ENCODE measurements at places on chromosomes 2 and 18.

GRCh38 chr18:12302391-12303147, 5.5 kb upstream of the TUBB6 start:
- DNase-seq, result no peak

GRCh38 chr18:49652881-49653724, 91.2 kb downstream of the LIPG start:
- DNase-seq, result no peak

- no peak for DNase-seq
Observed at GRCh38 chr2:204647626-204648025, 102.4 kb downstream of the PARD3B start.

- DNase-seq, result no peak
Observed at GRCh38 chr18:51196118-51196810, 1.2 kb downstream of the MEX3C start.

DNA sequence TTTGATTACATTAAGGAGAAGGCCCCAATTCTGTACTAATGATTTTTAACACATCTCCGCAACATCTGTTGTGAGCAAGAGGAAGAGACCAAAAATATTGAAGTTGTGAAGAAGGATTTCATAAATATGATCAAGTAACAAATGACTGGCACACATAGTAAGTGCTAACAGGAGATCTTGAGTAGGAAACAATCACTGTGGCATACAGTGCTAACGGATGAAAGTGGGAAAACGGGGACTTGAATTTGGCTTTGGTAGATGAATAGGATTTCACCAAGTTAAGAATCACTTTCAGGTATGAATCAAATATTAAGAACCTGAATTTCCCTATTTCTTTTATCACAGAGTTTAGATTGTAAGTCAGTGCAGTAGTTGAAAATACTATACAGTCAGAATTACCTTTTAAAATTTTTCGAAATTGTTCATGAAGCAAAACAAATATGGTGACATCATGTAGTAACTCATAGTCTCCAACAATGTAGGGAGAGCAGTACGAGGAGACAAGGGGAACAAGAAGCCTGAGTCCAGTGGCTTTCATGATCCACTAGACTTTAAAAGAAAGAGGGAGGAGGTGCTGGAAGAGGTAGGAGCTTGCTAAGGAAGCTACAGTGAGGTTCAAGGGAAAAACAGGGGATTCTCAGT, 16.3 kb downstream of the CWC22 start:
- no peak for DNase-seq

DNA sequence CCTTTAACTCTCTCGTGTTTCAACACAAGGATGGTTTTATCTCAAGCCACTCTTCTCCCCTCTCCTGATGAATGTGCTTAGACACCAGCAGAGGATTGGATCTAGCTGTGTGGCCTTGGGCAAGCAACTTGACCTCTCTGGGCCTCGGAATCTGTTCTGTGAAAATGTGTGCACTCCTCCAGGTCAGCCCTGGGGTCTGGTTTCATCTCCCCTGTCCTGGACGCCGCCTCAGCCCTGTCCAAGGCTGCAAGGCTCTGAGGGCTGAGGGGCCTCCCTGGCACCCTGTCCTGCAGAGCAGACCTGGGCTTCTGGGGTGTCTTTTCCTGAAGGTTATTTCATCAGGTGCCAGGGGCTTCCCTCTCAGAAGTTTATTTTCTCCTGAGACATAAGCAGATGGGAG, 28.5 kb downstream of the CNDP1 start:
- no peak for DNase-seq

DNA sequence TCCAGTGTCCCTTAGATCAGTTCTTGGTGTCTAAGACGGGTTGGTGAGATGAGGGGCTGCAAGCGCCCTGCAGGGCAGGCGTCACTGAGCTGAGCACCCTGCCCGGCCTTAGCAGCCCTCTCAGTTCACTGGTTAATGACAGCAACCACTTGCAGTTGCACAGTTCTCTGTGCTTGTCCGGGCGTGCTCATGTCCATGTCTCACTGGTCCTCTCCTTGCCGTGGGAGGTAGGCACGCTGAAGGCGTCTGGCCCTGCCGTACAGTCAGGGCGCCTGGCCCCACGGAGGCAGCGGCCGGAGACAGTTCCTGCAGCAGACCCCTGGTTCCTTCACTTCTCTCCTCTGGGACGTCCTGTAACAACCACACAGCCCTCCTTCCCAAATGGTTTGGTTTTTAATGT, 75.3 kb downstream of the ARHGEF4 start:
- DNase-seq, result no peak

DNA sequence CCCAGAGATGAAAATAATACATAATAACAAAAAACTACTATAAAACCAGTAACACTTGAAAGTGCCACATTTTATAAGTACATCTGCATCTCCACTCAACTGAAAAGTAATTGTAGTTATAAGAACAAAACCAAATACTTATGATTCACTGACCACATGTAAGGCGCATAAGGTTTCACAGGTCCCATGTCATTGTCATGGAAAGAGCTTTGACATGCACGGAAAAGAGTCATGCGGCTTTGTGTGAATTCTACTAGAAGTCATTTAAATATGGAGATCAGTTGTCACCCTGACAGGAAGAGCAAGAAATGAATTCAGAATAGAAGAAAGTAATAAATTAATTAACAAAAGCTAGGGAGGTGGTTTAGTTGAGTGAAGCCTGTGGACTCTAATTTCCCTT, 459.1 kb downstream of the CDH2 start:
- DNase-seq, result no peak

- no peak for DNase-seq
Observed at GRCh38 chr2:206584323-206585116, 57.8 kb upstream of the FAM237A start.

GRCh38 chr2:240836781-240837467, 16.9 kb upstream of the KIF1A start:
- DNase-seq, result no peak

DNA sequence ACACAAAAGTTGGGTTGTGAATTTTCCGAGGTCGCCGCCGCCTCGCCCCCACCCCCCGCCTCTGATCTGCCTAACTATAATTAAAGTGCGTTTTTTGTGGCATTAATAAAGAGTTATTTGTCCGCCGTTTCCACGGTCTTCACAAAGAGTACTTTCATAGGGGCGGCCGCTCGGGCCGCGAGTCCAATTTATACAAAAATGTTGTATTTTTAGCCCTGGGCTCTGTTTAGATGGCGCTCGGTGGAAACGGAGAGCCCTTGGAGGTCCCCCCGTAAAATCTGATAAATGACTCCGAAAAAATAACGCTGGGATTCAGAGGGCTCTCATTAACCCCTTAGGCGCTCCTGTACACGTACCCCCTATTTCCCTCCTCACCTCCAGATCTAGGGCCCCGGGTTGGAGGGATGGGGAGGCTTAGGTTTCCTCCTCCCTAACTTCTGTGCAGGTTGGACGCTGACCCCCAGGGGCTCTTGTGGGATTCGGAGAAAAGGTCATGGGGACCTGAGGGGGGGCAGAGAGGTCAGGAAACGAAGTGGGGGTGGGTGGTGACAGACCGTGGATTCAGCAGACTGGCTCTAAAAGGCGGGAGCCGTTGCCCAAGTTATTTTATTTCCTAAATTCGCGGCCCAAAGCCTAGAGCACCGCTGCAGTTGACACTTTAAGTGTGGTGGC, 1.9 kb downstream of the CYP26B1 start:
- no peak for DNase-seq

- DNase-seq, result no peak
Observed at GRCh38 chr18:48663096-48663930, 124.5 kb downstream of the CTIF start.

DNA sequence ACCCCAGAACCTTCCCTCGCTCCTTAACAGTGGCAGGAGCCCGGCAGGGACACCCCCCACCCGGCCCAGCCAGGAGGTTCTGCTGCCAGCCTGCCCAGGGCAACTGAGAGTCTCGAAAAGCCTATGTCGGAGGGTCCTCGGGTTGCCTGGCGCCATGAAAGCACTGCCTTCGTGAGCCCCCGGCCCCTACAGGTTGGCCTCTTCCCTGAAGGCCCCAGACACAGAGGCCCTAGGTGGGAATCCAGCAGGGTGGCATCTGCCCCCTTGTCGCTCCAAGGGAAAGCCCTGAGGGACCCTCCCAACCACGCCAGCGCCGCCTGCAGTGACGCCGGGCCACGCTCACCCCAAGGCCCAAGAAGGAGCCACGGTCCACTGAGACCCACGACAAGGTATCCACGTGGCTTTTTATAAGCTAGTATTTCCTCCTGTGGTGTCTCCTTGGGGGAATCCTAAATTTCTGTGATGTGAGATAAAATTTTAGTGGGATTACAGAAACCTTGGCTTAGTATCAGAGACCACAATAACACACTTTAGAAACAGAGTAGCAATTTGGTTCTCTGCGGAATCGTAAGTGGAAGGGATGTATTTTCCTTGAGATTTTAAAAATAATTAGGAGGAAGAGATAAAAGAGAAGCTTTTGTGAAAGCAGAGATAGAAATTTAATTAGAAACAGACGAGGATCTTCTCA, 138.9 kb downstream of the HDAC4 start:
- no peak for DNase-seq

GRCh38 chr2:177983183-177983788, 89.3 kb downstream of the PDE11A start:
- peak; percentile 29 for DNase-seq

GRCh38 chr2:238505119-238505891, 78.6 kb downstream of the ASB1 start:
- no peak for DNase-seq

- DNase-seq, result no peak
Observed at GRCh38 chr2:84958135-84959059, 12.6 kb upstream of the KCMF1 start.

- DNase-seq, result no peak
Observed at GRCh38 chr2:100269889-100270288, 52.4 kb downstream of the LONRF2 start.

DNA sequence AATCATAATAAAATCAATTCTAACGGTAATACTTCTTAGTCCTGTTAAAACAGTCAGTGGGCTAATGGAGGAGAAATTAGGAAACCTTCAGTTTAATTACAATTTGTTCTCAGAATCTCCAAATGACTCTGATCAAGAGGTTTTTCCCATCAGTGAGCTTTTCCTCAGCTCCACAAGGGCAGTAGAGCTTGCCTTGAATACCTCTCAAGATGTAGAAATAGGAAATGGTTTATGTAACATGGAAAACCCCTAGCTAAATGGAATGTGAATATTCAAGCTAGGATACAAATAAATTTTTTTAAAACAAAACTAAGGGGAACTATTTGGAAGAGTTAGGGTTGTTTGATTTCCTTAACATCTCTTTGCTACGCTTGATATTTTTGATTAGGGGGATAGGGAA, 87.5 kb downstream of the PLEKHM3 start:
- DNase-seq, result no peak

GRCh38 chr2:94870440-94871225, 597 bp upstream of the TEKT4 start:
- DNase-seq, result no peak

DNA sequence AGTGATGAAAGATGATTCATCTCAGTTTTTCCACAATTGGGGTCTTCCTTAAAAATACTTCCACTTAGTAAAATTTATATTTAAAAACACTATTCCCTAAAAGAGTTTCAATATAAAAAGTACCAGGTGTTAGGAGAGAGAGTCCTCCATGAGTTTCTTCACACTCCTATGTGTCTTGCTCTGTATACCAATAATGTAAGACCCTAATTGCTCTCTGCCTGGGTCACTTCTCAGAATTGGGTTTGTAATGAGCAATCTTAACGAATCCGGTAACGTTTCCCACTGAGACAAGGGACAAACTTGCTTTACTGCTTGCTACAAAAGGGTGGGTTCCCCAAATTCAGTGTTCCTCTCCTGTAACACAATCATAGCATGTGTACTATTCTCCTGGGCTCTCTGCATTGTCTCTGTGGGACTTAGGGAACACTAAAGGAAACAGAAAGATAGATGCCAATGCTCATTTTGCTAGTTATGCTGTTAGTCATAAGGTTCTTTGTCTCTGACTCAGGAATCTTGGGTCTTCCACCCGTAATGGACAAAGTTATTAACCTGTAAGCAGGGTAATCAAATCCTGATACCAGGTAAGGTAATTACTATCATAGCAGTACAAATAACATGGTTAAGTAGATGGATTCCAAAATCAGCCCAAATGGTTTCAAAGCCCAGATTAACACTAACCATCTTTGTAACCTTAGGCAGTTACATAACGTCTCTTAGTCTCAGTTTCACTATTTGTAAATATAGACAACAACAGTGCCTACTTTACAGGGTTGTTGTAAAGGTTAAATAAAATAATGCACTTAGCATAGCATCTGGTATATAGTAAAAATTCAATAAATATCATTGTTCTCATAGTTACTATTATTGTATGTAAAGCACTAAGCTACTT, 46.3 kb downstream of the ITSN2 start:
- no peak for DNase-seq

- no peak for DNase-seq
Observed at GRCh38 chr2:232349546-232349945, 29.0 kb upstream of the ALPP start.

- no peak for DNase-seq
Observed at GRCh38 chr18:59380706-59381105, 21.6 kb upstream of the LMAN1 start.

GRCh38 chr2:174438146-174438886, 42.8 kb downstream of the SCRN3 start:
- no peak for DNase-seq

- no peak for DNase-seq
Observed at GRCh38 chr2:29382486-29382885, 267.3 kb downstream of the CLIP4 start.

DNA sequence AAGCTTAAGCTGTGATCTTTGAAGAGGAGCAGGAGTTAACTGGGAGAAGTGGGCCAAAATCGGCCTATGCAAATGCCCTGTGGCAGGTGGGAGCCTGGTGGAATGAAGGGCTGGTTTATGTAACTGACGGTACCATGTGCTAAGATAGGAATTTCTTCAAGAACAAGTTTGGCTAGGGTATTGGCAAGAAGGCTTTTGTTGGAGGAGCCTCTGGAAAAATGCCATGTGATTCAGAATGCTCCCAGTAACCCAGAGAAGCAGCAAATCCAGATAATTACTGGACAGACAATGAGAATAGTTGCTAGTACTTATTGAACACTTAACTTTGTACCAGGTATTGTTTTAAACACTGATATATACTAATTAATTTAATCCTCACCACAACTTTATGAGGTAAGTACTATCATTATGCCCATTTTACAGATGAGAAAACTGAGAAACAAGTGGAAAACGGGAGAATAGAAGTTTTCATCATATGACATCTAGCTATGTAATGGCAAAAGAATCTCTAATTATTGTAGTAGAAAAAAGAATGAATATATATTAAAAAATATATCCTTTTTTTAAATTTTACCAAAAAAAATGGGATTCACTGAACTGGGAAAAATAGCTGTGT, 9.1 kb upstream of the FAM124B start:
- DNase-seq, result no peak

GRCh38 chr18:13984080-13984479, 68.7 kb upstream of the MC2R start:
- no peak for DNase-seq

DNA sequence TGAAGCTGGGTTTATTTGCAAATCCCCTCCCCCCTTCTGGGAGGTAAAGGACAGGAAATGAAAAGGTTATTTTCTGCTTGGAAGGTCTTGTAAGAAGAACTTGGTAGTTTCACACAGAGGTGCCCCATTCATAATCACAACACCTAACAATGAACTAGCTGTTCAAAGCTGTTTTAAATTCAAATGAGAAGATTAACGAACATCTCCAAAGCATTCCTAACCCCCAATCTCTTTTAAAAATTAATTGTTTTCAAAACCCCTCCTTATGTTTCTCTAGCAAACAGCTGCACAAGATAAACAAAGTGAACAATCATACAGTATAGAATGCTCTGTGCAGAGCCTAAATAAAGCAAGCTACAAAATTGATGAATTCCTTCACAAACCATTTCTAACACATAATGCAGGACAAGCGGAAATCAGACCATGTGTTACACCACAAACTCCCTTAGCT, 271.4 kb downstream of the SATB2 start:
- no peak for DNase-seq

- DNase-seq, result no peak
Observed at GRCh38 chr18:48314690-48315089, 94.5 kb downstream of the ZBTB7C start.

Measured in fibroblast of the conjunctiva (primary cell).